ENCODE measurements at places on chromosomes 16 and 17.

DNA sequence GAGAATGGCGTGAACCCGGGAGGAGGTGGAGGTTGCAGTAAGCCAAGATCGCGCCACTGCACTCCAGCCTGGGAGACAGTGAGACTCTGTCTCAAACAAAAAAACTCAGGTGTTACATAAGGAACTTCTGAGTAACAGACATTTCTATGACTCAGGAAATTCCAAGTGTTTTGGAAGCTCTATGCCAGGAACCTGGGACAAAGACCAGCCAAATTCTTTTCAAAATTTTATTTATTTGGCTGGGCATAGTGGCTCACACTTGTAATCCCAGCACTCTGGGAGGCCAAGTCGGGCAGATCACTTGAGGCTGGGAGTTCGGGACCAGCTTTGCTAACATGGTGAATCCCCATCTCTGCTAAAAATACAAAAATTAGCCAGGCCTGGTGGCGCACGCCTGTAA is 5.2 kb upstream of the SH2B1 start:
- no peak for DNase-seq

- no peak for DNase-seq
Observed at GRCh38 chr16:10093576-10093975, 88.7 kb downstream of the GRIN2A start.

DNA sequence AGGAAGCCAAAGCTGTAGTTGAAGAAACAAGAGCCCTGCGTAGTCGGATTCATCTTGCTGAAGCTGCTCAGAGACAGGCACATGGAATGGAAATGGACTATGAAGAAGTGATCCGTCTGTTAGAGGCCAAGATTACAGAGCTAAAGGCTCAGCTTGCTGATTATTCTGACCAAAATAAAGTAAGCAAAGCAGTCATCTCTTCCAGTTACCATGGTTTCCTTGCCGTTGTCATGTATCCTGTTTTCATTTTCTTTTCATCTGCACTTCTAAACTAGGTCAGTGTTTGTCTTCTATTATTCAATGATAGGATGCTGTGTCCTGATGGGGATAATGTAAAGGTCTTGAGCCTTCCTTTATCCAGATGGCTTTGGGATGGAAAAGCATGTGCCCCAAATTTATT is 104.3 kb downstream of the STXBP4 start:
- no peak for DNase-seq

DNA sequence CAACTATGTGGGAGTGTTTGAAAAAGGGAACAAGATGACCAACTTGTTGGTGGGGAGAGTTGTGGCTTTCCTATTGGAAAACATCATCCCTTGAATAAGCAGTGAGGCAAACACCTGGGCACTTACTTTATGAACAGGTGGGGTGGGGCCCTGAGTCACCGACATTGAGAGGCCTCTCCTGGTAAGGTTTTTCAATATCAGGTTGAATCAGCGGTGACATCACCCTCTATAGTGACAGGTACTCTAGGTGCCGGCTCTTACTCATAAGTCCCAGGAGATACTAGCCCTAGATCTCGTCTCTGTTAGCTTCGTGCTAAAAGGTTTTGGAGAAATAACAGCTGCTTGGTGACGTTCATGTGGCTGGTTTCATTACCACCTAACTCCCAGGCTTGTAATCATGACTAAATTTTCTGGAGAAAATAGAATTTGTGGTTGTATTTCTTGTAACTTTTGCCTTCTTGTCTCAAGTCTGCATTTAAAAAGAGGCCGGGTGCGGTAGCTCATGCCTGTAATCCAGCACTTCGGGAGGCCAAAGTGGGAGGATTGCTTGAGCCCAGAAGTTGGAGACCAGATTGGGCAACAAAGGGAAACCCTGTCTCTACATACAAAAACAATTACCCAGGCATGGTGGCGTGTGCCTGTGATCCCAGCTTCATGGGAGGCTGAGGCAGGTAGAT is 19.3 kb downstream of the CDH1 start:
- DNase-seq = no peak

DNA sequence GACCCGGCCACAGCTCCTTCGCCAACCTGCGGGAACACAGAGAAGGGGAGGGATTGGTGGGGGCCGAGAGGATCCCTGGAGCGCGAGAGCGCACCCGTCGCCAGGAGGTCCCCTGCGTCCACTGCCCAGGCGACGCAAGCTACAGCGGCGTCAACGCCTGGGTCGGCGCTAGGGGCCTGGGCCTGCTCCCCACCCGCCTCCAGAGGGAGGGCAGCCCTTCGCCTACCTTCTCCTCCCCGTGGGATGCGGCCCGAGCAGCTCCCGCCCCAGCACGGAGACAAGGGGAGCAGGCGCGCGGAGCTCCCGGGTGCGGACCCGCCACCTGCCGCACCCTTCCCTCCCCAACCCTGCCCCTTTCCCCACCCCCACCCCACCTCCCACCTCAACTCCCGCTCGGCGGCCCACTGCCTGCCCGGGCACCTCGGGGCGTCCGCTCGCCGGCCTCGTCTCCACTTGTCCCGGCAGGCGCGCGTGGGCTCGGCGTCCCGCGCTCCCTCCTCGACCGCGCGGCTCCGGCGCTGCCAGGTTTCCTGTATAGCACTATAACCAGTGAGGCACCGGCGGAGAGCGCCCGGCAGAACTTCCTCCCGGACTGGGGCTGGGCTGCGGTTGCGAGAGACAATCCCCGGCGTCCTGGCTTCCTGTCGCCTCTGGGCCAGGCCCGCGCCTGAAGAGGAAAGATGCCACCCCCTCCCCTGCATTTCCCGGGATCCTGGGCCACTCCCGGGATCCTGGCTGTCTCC is 119.1 kb upstream of the SMURF2 start:
- DNase-seq = peak; percentile 64

DNA sequence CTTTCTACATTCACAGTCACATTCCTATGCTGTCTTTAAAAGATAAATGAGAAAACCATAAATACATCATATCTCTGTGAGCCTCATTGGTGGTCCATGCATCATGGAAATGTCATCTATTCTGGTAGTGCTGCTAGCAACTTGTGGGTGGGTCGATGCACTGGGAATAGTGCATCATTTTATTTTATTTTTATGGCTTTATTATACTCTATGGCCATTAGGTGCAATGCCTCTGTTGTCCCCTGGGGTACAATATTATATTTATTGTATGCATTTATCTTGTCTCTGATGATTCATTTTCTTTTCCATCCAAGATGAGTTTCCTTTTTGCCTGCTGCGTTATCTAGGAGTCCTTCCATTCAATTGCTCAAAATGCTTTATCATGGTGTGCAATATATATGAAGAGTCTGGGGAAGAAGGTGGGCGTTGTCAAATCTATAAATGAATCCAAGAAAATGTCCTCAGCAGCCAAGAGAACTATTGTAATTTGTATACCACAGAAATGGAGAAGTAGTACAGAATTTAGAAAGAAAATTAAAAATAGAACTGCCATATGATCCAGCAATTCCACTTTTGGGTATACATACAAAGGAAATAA is 324.0 kb downstream of the KCNJ2 start:
- no peak for DNase-seq
